PC-9 (cell line): ENCODE measurements at places on chromosomes 7 and 10. TPM values are rescaled to one million over a fixed set of nuclear protein-coding genes. Genes with fewer than 3 reads are reported as not detected.

DNA sequence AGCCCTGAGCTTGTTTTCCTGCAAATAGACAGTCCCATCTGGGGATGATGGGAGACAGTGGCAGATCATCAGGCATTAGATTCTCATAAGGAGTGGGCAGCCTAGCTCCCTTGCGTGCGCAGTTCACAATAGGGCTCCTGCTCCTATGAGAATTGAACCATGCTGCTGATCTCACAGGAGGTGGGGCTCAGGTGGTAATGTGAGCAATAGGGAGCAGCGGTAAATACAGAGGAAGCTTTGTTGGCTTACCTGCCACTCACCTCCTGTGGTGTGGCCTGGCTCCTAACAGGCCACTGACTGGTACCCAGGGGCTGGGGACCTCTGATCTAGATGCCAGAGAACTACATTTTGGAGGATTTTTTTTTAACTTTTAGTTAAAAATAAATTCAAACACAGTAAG, 434.8 kb upstream of the MKI67 start:
- DNase-seq: no peak

DNA sequence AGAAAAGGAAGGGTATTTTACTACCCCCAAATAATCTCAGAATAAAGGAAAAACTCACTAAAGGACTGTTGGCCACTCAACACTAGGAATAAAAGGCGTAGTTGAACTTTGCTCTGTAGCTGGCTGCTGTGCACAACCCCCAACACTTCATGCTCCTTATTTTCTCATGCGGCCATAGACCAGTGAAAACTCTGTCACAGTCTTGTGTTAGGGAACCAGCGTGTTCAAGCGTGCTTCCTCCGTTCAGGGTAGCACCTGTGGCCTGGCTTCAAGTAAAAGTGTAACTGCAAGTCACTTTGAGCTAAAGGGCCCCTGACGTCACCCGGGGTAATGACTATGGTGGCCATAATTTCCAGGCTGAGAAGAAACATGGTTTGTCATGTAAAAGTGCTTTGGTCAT, 27.0 kb downstream of the BLNK start:
- no peak for DNase-seq

GRCh38 chr10:84076540-84077195, 62.6 kb upstream of the GHITM start:
- no peak for DNase-seq

Gene ITPRID1
- total RNA-seq: not detected in 2 replicates
